ENCODE measurements at places on chromosomes 6 and 20.

GRCh38 chr6:26243132-26243531 is 121.9 kb upstream of the BTN3A2 start:
- DNase-seq: no peak

DNA sequence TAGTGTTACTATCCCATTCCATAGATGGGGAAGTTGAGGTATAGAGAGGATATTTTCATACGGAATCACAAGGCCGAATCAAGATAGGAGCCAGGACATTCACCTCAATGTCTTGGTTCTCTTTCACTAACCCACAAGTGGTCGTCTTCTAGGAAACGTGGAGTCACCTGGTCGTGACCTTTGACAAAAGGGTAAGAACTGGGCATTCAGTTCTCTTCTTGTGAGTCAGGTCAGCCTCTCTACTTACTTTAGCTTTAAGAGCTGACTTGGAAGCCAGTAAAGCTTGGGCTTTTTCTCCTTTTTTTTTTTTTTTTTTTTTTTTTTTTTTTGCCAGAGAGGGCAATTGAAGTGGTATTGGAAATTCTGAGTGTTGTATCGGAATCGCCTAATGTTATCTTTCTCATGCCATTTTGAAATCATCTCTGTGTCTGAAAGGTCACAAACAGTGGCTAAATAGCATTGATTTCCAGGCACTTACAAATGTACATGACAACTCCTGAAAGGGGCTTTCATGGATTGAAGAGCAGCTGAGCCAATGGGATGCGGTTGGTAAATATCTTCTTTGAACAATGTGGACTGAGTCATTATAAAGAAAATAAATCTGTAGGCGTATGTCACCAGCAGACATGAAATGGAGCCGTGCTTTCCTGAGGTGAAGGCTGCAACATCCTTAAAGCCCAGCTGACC is 356.9 kb downstream of the KIF16B start:
- no peak for DNase-seq

GRCh38 chr6:53199765-53200164 is 51.1 kb upstream of the GCM1 start:
- no peak for DNase-seq

DNA sequence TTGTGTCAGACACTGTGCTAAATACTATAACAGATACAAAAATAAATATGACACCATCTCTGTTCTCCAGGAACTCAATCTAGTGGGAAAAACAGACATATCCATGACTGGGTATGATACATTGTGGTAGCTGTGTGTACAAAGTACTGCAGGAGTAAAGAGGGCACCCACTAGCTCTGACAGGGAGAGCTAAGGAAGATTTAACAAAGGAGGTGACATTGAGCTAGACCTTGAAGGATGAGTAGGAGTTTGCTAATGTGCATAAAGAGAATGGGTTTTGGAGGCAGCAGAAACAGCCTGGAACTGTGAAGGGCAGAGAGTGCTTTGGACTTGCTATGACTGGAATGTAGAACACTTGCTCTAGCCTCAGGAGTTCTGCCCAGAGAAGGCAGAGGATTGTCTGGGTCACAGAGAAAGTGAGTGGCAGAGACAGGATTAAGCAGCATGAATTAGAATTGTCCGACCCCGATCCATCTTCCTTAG is 14.4 kb downstream of the MMP24 start:
- DNase-seq: no peak

GRCh38 chr6:158376631-158377081 is 64.4 kb downstream of the TULP4 start:
- DNase-seq: no peak

DNA sequence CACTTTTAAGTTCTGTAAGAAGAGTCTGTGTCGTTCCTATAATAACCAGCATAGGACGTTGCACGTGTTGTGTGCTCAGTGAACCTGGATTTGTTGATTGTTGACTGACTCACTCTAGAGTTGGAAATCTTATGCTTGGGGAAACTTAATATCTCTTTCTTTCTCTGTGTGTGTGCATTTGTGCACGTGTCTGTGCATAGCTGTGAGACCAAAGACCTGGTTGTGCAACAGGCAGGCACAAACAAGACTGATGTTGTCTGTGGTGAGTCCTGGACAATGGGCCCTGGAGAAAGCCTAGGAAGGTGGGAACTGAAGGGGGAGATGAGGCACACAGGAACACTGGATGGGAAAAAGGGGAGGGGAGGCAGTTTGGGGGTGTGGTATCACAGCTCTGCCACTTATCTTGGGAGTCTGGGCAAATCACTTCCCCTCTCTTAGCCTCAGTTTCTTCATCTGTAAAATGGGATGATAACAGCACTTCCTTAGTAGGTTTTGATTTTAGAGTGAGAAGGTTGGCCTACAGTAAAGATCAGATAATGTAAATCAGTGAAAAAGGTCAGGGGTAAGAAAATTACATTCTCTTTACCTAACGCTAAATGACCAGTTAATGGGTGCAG is 8.4 kb downstream of the CD40 start:
- DNase-seq: no peak

- no peak for DNase-seq
These were observed 161.1 kb downstream of the DLL1 start for GRCh38 chr6:170129691-170130171.

- no peak for DNase-seq
These were observed 25.0 kb downstream of the SH3BGRL2 start for GRCh38 chr6:79656134-79656533.

DNA sequence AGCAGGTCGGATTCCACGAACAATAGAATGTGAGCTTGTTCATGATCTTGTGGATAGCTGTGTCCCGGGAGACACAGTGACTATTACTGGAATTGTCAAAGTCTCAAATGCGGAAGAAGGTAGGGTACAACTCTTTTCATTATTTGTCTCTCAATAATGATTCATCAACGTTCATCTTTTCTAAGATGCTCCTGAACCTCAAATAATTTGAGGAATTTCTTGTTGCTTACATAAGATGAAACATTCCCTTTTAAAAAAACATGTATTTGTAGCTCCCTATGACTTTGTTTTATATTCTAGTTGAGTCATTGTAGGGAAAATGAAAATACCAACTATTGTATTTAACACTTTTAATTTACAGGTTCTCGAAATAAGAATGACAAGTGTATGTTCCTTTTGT is 17.0 kb downstream of the MCM8 start:
- no peak for DNase-seq

- DNase-seq: no peak
These were observed 55.2 kb downstream of the YTHDF1 start for GRCh38 chr20:63160641-63161175.

GRCh38 chr20:48684501-48685041 is 143.2 kb downstream of the PREX1 start:
- no peak for DNase-seq

DNA sequence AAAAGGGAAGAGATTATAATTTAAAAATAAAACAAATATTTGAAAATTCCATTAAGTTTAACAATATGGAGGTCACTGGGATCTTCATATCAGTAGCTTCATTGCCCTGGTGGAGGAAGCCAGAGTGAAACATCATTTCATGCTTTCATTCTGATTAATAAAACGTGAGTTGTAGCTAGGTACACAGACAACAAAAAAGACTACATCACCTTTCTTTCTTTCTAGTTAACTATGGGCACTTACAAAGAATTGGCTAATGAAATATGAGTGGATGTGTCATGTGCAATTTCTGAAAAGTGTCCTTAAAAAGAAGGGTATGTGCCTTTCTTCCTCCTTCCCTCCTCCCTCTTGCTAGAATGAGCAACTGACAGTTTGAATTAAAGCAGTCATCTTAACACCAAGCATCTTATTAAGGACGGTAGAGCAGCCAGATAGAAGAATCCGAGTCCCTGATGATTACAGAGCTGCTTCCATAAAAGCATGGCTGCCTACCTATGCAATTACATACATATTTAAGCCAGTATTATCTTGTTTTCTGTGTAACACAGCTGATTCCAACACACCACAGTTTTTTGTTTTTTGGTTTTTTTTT is 3.4 kb downstream of the SERAC1 start:
- DNase-seq: no peak

GRCh38 chr20:3407040-3407770 is at the start of gene DNAAF9:
TSS of gene DNAAF9 (minus strand) at chr20:3407669. CDS start at chr20:3407557, 112 bp downstream.
- DNase-seq: peak; percentile 73

DNA sequence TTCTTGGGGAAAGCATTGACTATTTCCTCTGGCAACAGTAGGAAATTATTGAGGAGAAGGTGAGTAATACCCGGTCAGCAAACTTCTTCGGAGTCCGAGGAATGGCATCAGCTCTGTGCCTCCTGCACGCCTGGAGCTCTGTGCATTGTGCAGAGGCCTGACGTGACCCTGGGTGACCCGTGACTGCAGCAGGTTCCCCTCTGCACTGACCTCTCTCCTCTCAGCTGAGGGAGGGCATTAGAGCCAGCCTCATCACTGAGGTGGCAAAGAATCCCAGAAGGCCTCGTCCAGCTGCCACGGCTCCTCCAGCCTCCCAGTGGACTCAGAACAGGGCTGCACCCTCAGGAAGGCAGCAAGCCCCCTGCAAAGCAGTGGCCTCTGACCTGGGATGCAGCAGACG is 502.9 kb downstream of the CD83 start:
- DNase-seq: no peak

DNA sequence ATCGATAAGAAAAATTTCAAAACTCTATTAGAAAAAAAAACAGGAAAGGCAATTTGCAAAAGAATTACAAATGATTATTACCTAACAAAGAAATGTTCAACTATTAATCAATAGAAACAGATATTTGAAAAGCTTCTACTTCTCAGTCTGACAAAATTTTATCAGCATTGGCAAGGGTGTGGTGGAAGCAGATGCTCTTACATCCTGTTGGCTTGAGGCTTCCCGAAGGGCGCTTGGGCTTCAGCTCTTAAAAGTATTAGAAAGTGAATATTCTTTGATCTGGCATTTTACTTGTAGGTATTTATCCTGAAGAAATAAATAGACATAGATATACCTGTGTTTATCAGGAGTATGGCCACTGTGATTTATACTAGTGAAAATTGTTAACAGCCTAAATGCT is 38.7 kb downstream of the SLC35D3 start:
- no peak for DNase-seq

- DNase-seq: no peak
These were observed at the start of gene AIF1 for GRCh38 chr6:31614684-31615578. TSS of gene AIF1 (plus strand) at chr6:31615234. CDS start at chr6:31615330, 96 bp downstream.

DNA sequence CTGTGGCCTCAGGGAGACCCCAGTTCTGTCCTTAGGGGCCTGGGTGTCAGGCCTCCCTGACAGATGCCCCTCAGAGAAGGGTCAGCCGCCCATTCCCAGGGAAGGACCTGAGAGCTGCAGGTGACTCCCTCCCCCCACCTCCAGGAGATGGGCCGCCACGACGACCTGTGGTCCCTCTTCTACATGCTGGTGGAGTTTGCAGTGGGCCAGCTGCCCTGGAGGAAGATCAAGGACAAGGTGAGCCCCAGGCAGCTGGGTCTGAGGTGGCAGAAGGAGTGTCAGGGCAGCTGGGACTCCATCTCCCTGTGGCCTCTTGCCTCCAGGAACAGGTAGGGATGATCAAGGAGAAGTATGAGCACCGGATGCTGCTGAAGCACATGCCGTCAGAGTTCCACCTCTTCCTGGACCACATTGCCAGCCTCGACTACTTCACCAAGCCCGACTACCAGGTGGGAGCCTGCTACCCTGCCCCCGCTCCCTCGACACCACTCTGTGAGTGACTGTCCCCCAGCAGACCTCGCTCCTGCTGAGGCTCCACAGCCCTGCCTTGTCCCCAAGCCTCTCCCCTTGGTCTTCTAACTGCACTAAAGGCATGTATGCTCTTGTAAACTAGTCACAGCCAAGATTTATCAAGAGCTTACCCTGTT is 12.2 kb downstream of the TTBK1 start:
- DNase-seq: no peak

DNA sequence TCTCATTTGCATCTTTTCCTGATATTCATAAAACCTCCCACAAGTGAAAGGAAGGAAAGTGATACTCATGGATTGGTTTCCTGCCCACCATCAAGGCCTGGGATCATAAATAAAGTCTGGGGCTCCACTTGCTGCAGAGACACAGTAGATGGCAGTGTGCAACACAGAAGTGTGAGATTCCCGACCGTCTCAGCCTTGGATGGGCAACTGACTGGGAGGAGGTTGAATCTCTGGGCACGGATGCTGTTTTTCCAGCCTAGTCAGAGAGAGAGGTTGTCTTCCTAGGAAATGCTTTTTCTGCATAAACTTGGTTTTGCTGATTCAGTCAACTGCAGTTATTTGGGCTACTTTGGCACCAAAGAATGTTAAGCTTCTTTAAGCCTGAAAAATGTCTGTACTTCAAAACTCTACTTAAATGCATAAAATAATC is 9.9 kb upstream of the RFPL4B start:
- DNase-seq: no peak

GRCh38 chr20:62087227-62087626 is 21.5 kb upstream of the TAF4 start:
- no peak for DNase-seq

GRCh38 chr20:21465799-21466198 is 48.1 kb downstream of the NKX2-2 start:
- no peak for DNase-seq

DNA sequence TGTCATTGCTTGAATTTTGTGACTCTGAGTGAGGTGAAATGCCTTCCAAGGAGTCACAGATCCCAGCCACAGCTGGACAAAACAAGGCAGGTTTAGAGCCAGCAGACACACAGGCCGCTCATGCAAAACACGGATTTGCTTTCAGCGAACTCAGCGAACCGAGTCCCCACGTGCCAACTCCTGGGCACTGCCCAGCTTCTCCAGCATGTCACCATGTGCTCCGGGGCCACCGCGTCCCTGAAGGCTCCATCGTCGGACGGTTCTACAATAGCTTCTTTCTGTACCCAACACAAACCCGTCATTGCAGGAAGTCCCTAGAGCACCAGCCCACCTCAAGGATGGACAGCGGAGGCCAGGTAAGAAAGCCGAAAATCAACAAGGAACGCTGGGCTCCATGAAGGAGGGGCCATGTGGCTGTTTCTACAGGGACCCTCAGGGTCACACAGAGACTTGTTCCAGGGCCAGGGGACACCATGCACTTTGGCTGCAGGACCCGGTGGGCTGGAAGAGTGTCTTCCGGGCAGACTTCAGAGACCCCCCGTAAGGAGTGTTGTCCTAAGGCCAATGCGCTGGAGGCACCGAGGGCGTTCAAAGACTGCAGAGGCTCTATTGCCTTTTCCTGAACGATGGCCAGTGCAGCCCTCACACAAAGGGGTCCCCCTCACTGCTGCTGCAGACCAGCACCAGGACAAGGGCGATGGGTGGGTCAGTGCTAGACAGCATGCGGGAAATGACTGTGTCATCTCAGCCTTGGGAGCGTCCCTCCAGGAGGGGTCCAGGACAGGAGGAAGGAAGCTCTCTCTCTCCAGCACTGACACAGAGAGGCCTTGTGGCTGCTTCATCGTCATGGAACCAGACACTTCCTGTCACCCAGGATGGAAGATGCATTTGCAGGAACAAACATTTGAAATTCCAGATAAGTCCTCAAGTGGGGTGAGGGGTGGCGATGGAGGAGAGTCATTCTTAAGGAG is 19.8 kb downstream of the DACT2 start:
- no peak for DNase-seq

GRCh38 chr6:141552031-141552430 is 580.7 kb upstream of the GJE1 start:
- DNase-seq: no peak

GRCh38 chr6:157381631-157382621 is 936 bp downstream of the ZDHHC14 start:
- peak; percentile 75 for DNase-seq

All from GM20000 (cell line).